ENCODE measurements at places on chromosomes 7 and 10. TPM values are rescaled to one million over a fixed set of nuclear protein-coding genes. Genes with fewer than 3 reads are reported as not detected.

Gene GRM3
- not detected for total RNA-seq

Gene IL15RA
- 8.4 TPM for total RNA-seq

Gene LGI1
- total RNA-seq, result 0.75 TPM

Gene KAZALD1
- 0.78 TPM for total RNA-seq

Gene ACSM6
- not detected for total RNA-seq

Gene ABCC2
- total RNA-seq, result 254 TPM

Gene CFAP70
- 2.8 TPM for total RNA-seq
